Adrenal gland (tissue), 19 donors: ENCODE measurements at places on chromosomes 13 and 19.
A peak's percentile ranks its signal among the peaks of the same experiment; 100 is the strongest.

DNA sequence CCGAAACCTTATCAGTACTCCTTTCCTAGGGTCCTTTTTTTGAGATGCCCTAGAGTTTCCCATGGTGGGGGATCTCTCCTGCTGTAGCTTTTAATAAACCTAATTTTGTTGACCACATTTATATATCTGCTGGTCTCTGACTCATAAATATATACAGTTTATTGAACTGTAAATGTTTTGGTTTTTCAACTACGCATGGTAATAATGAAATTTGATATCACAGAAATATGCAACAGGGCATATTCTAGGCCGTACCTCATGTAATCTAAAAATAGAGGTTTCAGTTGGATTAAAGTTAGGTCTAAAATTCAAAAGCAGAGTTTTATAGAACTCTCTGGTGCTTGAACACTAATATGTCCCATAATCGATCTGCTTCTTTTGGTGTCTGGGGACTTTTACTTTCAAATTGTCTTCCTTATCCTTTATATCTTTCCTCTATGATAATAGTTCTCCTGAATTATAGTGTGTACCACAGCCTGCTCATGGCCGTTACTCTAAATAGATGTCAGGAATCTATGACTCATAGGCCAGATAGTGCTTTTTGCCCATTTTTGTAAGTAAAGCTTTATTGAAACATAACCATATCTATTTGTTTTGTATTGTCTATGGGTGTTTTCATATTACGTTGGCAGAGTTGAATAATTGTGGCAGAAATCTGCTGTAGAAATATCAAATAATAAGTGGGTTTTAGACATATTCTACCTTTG is 324.8 kb upstream of the PCDH9 start:
- no peak for DNase-seq

- DNase-seq, result no peak
Observed at GRCh38 chr13:43783820-43784219, 3.0 kb downstream of the ENOX1 start.

DNA sequence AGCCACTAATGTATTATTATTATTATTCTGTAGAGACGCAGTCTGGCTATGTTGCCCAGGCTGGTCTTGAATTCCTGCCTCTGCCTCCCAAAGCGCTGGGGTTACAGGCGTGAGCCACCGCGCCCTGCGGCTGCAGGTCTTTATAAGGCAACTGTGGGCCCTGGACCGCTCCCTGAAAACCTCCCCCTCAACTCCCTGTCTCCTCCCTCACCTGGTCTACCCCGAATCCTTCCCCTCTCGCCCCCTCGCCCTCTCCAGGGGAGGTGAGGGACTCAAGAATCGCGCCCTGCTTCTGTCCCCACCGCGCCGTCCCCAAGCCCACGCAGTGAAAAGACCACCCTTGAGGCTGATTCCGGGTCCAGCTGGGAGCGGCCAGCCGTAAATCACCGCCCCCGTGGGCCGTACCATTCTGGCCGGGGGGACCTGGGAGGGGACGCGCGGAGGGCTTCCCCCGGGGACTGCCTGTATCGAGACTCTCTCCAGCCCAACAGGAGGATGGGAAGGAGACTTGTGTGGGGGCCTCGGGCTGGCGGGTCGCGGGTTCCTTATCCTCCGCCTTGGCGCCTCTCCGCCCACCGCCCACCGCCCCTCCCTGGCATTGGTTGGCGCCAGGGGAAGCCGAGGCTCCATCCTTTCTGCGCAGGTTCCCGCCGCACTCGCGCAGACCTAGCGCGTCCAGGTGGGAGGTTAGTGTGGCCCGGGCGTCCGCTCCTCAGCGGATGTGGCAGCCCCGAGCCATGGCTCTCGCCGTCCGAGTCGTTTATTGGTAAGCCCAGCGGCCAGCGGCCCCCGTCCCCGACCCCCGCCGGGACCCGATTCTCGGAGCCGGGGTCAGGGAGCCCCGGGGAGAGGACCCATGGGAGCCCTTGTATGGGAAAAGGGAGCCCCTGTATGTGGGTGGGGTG is at the start of gene SELENOW:
SELENOW (plus strand) TSS at position 655 of the 905 bp plus-strand sequence; CDS start at position 738, 83 bp downstream.
- DNase-seq, result peak; percentile 74

- DNase-seq, result no peak
Observed at GRCh38 chr13:67048821-67049150, 181.3 kb downstream of the PCDH9 start.

- no peak for DNase-seq
Observed at GRCh38 chr13:109541081-109541480, 245.3 kb downstream of the IRS2 start.

DNA sequence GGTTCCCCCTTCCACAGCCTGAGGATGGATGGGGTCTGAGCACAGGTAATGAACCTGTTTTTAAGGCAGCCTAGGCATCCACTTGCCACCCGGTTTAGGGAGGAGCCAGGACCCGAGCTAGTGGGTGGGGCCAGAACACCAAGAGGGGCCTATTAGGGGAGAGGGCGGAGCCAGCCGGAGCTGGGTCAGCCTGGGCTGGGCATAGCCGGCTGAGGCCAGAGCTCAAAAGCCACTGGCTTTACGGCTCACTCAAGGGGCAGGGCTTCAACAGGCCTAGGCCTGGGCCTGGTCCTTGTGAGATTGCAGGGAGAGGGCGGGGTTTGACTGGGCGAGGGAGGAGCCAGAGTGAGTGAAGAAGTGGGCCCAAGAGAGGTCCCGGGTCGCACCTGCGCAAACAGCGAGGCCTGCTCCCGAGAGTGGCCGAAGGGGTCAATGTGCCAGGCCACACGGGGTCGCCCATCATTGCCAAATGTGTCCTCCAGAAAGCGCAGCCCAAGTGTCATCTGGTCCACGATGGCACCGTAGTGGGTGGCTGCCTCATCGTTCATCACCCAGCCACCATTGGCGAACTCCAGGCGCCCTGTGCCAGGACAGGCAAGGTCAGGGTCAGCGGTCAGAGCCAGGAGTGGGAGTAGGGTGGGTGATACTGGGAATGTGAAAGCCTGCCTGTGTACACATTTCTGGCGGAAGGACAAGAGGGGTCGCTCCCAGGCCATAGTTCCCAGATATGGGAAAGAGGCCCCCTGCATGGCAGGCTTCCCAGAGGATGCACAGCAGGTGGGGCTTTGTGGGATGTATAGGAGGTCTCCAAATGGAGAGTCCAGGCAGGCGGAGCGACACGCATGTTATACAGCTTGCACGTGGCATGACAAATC is 1.9 kb downstream of the MAN2B1 start:
- DNase-seq, result no peak

DNA sequence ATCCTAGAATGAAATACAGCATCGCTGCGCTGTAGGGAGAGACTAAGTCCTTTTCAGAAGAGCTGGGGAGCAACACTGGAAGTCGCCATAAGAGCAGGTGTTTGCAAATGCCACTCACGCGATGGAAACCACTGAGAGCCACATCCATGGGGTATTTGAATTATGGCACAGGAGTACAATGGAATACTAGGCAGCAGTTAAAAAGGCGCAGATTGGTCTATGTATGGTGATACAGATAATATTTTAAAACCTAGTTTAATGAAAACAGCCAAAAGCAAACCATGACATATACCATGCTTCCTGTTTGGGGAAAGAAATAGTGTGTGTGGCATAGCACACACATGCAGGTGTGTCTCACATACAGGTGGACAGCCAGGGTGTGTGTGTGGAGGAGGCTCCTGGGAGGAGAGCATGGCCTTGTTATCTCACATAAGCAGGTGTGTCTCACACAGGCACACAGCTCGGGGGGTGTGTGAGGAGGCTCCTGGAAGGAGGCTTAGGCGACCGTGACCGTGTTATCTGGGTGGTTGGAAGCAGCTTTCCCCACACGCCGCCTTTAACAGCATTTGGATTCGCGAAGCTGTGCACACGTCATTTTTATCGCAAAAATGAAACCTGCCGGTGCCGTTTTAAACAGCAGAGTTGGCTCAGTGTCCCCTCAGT is 33.6 kb downstream of the ADPRHL1 start:
- no peak for DNase-seq

GRCh38 chr13:22736084-22736767 is 444.6 kb upstream of the SGCG start:
- no peak for DNase-seq

DNA sequence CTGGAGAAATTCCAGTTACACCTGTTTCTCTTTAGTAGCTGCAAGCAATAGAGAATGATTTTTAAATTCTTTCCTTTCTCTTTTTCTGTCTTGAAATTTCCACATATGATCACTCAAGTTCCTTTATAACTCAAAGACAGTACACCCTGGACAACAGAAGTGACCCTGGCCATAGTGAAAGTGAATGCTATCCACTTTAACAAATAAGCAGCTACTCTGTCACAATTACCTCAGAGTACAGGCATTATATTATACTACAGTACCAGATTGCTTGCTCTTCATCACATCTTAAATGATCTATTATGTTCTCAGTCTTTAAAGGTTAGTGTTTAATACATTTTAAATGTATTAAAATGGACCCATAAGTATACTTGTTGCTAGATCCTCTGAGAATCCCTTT is 136.2 kb downstream of the KLF12 start:
- no peak for DNase-seq

GRCh38 chr19:16460454-16460853 is 11.3 kb downstream of the EPS15L1 start:
- DNase-seq, result no peak

DNA sequence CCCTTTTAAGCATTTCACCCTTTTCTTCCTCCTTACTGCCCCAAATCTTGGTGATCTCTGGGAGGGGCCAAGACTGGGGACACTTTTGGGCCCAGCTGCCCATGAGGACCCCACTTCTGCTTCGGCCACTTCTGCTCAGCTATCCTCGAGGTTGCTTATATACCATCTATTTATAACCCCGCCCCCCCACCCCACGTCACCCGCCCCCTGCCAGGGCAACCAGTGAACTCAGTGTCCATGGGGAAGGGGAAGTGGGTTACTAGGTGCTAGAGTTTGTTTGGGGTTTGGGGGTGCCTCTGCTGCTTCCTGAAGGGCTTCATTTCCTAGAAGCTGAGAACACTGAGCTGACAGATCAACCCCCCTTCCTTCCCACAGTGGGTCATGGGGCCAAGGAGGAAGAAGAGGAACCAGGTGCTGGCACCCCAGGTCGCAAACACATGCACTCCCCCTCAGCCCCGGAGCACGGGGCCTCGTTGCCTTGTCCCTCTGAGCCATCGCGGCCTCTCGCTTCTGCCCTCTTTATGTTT is 6.1 kb upstream of the ADGRE5 start:
- no peak for DNase-seq

DNA sequence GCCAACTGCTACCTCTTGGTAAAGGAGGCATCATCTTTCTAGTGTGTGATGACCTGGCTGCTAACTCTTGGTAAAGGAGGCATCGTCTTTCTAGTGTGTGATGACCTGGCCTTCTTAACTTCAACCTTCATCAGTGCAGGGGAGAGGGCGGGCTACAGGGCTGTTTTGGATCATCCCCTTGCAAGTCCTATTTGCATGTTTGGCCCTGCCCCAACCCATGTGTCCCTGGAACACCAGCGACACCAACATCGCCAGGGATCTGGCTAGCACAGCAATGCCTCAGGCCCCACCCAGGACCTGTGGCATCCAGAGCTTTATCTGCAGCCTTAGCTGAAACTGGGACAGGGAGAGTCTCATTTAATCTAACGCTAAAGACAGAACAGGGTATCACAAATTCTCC is 492.4 kb downstream of the MYO16 start:
- no peak for DNase-seq
